ENCODE measurements at places on chromosomes 7 and 10.
A peak's percentile ranks its signal among the peaks of the same experiment; 100 is the strongest.

GRCh38 chr7:142459551-142459963 is 201.7 kb upstream of the PRSS58 start:
- no peak overlapping the region for H3K27ac ChIP-seq
- H3K36me3 ChIP-seq: no peaks in the 10 kb centered on the region
- ATAC-seq: no peak
- H3K27me3 ChIP-seq: peaks cover 16% of the 10 kb centered on the region

GRCh38 chr10:133262696-133263095 is 14.0 kb downstream of the ADAM8 start:
- H3K4me3 ChIP-seq: no peak overlapping the region
- no peaks in the 10 kb centered on the region for H3K27me3 ChIP-seq
- H3K36me3 ChIP-seq: peaks cover 5% of the 10 kb centered on the region
- no peak overlapping the region for H3K27ac ChIP-seq

DNA sequence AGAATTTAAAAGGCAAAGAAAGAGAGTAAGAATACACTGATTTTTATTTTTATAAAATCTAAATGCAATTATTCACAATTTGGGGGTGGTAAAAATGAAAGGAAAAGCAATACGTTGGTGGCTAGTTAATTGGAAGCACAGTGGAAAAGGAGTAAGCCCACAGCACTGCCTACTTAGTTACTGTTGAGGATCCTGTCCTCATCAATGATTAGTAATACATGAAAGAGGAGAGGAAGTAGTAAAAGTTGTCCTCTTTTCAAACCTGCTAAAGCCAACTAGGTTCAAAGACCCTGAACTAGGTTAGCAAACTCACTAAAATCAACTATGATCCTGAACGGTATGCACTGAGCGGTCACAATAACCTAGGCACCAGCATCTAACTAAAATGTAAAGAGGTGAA is 52.7 kb upstream of the LRRN3 start:
- no peaks in the 10 kb centered on the region for H3K36me3 ChIP-seq
- no peak for ATAC-seq
- H3K27ac ChIP-seq: no peak overlapping the region
- no peak overlapping the region for H3K4me3 ChIP-seq

GRCh38 chr7:19728716-19729115 is 19.9 kb upstream of the POLR1F start:
- no peaks in the 10 kb centered on the region for H3K36me3 ChIP-seq
- H3K27me3 ChIP-seq: peaks cover 39% of the 10 kb centered on the region
- H3K4me3 ChIP-seq: no peak overlapping the region
- no peak for ATAC-seq

DNA sequence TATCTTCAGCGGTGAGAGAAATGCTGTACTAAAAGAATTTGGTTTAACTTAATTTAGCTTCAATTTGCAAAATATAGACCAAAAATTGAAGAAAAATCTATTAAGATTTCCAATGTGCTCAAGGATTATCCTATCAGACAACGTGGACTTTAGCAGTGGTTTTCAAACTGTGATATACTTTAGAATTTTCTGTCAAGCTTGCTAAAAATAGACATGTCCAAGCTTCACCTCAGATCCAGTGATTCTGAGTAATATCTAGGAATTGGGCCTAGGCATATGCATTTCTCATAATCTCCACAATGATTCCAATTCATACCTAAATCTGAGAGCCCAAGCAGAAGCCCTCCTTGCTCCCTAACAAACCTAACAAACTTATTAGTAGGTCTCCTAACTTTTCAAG is 3.4 kb downstream of the WASL start:
- no peaks in the 10 kb centered on the region for H3K36me3 ChIP-seq
- no peak overlapping the region for H3K4me3 ChIP-seq
- ATAC-seq: no peak
- no peaks in the 10 kb centered on the region for H3K27me3 ChIP-seq
- no peak overlapping the region for H3K27ac ChIP-seq
- peaks cover 65% of the 10 kb centered on the region for H3K4me1 ChIP-seq

GRCh38 chr7:157210682-157211081 is 72.0 kb downstream of the UBE3C start:
- H3K27ac ChIP-seq: no peak overlapping the region
- ATAC-seq: no peak
- H3K36me3 ChIP-seq: peaks cover 29% of the 10 kb centered on the region
- no peaks in the 10 kb centered on the region for H3K4me1 ChIP-seq
- H3K4me3 ChIP-seq: no peak overlapping the region

- peaks cover 8% of the 10 kb centered on the region for H3K4me1 ChIP-seq
- peaks cover 8% of the 10 kb centered on the region for H3K27me3 ChIP-seq
- no peak overlapping the region for H3K27ac ChIP-seq
Measured at GRCh38 chr10:60778971-60779796, 906 bp downstream of the CDK1 start.

GRCh38 chr10:18140957-18141845 is 977 bp downstream of the CACNB2 start:
- no peaks in the 10 kb centered on the region for H3K4me1 ChIP-seq
- no peaks in the 10 kb centered on the region for H3K36me3 ChIP-seq
- H3K27ac ChIP-seq: no peak overlapping the region
- ATAC-seq: no peak
- peaks cover 14% of the 10 kb centered on the region for H3K27me3 ChIP-seq

DNA sequence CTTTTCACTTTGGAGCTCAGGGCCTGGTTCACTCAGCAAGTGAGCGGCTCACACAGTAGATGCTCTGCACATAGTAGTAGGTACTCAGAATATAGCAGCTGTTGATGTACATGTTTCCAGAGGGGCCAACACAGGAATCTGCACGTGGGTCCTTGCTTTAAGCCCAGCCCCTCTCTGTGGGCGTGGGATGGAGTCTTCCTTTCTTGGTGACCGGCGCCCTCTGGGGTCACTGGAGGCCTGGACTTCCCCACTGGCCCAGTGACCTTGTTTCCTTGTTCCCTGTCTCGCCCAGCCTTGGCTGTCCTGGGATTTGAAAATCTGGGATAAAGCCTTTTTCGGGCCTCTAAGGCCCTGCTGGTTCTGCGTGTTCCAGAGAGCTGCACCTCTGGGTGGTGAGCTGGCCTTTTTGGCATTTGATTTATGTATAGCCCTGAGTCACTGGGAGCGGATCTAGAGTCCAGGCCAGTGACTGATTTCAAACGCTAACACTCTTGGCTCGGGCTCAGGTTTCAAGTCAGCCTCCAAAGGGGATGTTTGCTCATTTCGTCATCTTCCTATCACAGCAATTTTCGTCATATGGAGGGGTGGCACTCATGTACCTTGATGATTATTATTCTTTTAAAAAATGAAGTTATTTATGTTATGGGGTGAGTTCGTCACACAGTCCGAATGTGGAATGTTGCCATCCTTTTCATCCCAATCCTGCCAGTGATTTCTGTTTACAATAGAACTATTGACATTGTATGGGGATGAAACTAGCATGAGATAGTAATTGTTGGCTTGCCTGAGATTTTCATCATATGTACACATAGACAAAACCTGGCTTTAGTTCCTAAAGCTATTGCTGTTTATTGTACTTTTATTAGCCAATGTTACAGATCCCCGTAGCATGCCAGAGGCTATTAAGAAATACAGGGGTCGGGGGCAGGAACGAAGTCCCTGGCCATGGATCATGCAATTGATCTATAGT is 65.5 kb downstream of the CUX1 start:
- peaks cover 62% of the 10 kb centered on the region for H3K4me1 ChIP-seq
- no peak overlapping the region for H3K4me3 ChIP-seq
- ATAC-seq: no peak

GRCh38 chr7:75555736-75556135 is 63.6 kb downstream of the SPDYE5 start:
- no peak overlapping the region for H3K27ac ChIP-seq
- H3K4me1 ChIP-seq: no peaks in the 10 kb centered on the region
- no peak overlapping the region for H3K4me3 ChIP-seq
- H3K36me3 ChIP-seq: peaks cover 7% of the 10 kb centered on the region
- H3K27me3 ChIP-seq: no peaks in the 10 kb centered on the region

GRCh38 chr10:26574783-26575182 is 122.7 kb upstream of the PDSS1 start:
- ATAC-seq: peak; percentile 90
- H3K27ac ChIP-seq: peak overlapping the region; percentile 20
- H3K4me3 ChIP-seq: peak overlapping the region; percentile 53
- peaks cover 35% of the 10 kb centered on the region for H3K4me1 ChIP-seq
- H3K36me3 ChIP-seq: peaks cover 51% of the 10 kb centered on the region

- H3K4me1 ChIP-seq: peaks cover 30% of the 10 kb centered on the region
- ATAC-seq: no peak
- H3K36me3 ChIP-seq: no peaks in the 10 kb centered on the region
- H3K4me3 ChIP-seq: peak overlapping the region; percentile 82
- H3K27me3 ChIP-seq: no peaks in the 10 kb centered on the region
Measured at GRCh38 chr10:132946-133898, 2.0 kb upstream of the ZMYND11 start.

GRCh38 chr7:27605689-27606269 is 56.9 kb downstream of the HIBADH start:
- H3K36me3 ChIP-seq: peaks cover 7% of the 10 kb centered on the region
- H3K4me3 ChIP-seq: no peak overlapping the region
- no peaks in the 10 kb centered on the region for H3K27me3 ChIP-seq
- ATAC-seq: no peak

GRCh38 chr10:96390460-96390864 is 31.7 kb upstream of the OPALIN start:
- H3K36me3 ChIP-seq: no peaks in the 10 kb centered on the region
- H3K27ac ChIP-seq: no peak overlapping the region
- no peak for ATAC-seq
- H3K27me3 ChIP-seq: peaks cover 21% of the 10 kb centered on the region
- no peak overlapping the region for H3K4me3 ChIP-seq

GRCh38 chr7:39554583-39555165 is 11.5 kb upstream of the YAE1 start:
- no peaks in the 10 kb centered on the region for H3K4me1 ChIP-seq
- H3K27me3 ChIP-seq: peaks cover 8% of the 10 kb centered on the region
- no peak overlapping the region for H3K27ac ChIP-seq
- H3K36me3 ChIP-seq: no peaks in the 10 kb centered on the region
- ATAC-seq: no peak

DNA sequence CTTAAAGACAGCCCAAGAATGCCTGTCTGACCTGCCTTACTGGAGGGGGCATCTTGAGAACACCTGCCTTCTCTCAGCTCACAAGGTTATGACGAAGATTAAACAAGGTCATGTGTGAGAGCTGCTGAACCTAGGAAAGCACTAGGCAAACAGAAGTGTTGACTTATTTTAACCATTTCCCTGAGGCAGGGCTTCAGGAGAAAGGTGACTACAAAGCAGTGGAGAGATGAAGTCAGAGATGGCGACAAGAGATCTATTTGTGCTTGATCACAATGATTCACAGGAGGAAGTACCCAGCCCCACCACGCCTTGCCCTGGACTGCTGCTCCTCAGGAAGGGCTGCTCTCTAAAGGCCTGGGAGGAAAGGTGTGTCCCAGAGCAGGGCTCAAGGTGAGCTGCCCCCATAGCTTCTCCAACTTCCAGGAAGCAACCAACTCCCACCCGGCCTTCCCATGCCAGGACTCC is 27.8 kb downstream of the STN1 start:
- H3K27ac ChIP-seq: no peak overlapping the region
- H3K4me3 ChIP-seq: no peak overlapping the region
- H3K4me1 ChIP-seq: no peaks in the 10 kb centered on the region
- H3K36me3 ChIP-seq: peaks cover 30% of the 10 kb centered on the region
- no peak for ATAC-seq

GRCh38 chr7:5582532-5582935 is 158.9 kb upstream of the TNRC18 start:
- H3K27me3 ChIP-seq: peaks cover 32% of the 10 kb centered on the region
- H3K27ac ChIP-seq: no peak overlapping the region
- H3K4me1 ChIP-seq: peaks cover 16% of the 10 kb centered on the region
- no peak overlapping the region for H3K4me3 ChIP-seq

DNA sequence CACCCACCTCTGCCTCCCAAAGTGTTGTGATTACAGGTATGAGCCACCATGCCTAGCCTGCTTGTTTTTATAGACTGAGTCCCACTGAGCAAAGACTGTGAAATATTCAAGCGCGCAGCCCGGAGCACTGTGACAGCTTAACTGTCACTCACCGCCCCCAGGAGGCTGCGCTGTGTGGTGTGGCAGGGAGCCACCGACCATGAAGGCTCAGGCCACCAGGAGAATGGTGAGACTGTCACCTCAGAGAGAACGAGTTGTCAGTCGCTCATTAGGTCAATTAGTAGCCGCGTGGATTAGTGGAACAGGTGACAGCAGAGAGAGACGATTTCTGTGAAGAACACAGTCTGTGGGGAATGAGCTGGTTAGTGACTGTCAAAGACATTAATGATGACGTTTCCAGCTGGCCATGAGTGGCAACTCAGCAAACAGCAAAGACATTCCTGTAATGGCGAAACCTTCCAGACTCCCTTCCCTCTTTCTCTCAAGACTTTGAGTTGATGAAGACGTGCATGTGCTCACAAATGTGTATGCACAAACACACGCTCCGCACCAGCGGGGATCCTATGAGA is 64.5 kb downstream of the CYCS start:
- no peak for ATAC-seq
- H3K36me3 ChIP-seq: no peaks in the 10 kb centered on the region
- H3K27ac ChIP-seq: no peak overlapping the region
- H3K27me3 ChIP-seq: peaks cover 9% of the 10 kb centered on the region
- H3K4me3 ChIP-seq: no peak overlapping the region
- H3K4me1 ChIP-seq: peaks cover 6% of the 10 kb centered on the region

GRCh38 chr7:98982686-98983085 is 104.4 kb downstream of the TRRAP start:
- ATAC-seq: no peak
- peaks cover 88% of the 10 kb centered on the region for H3K36me3 ChIP-seq
- no peak overlapping the region for H3K4me3 ChIP-seq
- H3K27me3 ChIP-seq: no peaks in the 10 kb centered on the region

GRCh38 chr7:121302214-121302745 is 26.5 kb upstream of the WNT16 start:
- no peaks in the 10 kb centered on the region for H3K27me3 ChIP-seq
- H3K4me1 ChIP-seq: peaks cover 51% of the 10 kb centered on the region

DNA sequence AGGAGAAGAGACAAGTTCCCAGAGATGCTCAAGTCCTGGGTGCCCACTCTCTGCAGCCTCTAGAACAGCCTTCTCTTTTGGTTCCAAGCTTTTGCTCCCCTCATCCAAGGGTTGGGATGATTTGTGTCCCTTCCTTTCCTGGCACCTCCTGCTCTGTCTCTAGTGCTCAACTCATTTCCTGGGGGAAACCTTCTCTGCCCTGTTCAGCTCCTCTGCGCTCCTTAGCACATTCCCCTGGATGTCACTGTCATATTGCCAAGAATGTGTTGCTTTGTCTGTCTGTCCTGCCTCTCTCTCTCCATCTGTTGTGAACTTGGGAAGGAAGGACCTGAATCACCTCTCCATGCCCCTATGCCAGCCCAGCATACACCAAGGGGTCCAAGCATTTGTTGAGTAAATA is 5.1 kb upstream of the LBX1 start:
- no peak overlapping the region for H3K4me3 ChIP-seq
- no peak overlapping the region for H3K27ac ChIP-seq
- no peak for ATAC-seq
- H3K36me3 ChIP-seq: no peaks in the 10 kb centered on the region

DNA sequence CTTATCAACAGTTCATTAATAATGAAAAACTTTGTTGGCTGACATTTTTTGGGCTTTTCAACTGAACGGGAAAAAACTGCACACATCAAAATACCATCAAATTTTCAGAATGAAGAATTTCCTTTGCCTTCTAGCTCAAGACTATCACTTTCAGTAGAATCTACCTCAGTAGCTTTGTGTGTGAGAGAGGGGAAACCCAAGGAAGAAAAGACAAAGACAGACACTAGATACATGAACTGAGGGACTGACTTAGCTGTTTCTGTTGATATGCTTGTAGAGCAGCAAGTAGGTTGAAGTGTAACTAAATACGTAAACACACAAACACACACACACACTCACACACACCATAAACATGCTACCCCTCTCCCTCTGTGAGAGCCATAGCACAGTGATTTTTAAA is 257.1 kb downstream of the CDK14 start:
- peaks cover 18% of the 10 kb centered on the region for H3K36me3 ChIP-seq
- ATAC-seq: no peak
- H3K4me3 ChIP-seq: no peak overlapping the region
- peak overlapping the region; percentile 57 for H3K27ac ChIP-seq

All from stimulated activated memory B cell treated with anti-CD40 and anti-IgM and Interleukin-4, amounts not matched to agents 10 μg/mL and 1 μg/mL and 100 μg/mL, for 72 hours (primary cell).